ENCODE measurements at places on chromosomes 1 and 21.

- DNase-seq, result peak; percentile 79
Observed at GRCh38 chr1:199490769-199491527, 536.6 kb upstream of the NR5A2 start.

DNA sequence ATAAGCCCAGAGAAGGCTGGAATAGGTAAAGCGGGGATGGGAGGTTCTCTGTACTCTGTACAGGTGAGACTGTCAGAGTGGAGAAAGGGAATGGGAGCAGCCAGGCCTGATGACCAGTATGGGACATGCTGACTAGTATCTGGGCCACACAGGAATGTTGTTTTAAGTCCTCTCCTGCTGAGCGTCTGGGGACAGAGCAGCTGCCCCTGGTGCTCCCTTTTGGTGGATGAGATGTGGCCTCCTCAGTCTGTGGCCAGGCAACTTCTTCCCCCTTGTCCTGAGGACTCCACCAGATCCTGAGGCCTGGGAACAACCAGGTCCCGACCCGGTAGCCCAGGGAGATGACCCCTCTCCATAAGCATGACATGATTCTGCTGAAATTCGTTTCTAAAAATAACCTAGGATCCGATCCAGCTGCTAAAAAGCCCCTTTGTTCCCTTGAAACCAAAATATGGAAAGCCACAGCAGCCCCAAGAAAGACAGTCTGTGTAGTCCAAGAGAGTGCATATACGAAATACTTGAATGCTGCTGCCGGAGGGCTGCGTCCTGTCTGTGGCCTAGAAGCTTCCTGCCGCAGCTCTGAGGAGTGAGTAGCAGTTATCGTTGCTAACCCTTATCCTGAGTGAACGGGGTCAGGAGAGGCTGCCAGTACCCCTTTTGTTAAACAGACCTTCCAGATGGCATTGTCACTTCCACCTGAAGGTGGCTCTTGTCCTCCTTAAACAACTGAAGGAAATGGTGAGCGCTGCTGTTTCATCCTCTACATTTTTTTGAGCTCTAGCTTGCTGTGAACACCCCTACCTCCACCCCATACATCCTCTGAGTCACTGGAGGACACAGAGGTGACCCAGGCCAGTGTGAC lies 47.1 kb downstream of the ATP2B4 start:
- DNase-seq, result peak; percentile 96

GRCh38 chr1:185439727-185440415 lies 122.8 kb upstream of the IVNS1ABP start:
- DNase-seq, result peak; percentile 60

DNA sequence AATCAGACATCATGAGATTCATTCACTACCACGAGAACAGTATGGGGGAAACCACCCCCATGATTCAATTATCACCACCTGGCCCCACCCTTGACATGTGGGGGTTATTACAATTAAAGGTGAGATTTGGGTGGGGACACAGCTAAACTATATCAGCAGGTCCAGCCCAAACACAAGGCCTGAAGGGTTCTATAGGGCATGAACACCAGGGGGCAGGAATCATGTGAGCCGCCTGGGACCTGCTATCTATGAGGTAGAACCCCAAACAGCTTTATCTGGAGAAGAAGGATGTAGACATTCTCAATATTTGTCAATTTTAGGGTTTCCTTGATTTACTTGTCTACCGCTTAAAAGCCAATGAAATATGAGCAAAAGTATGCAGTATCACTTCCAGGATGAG lies 294.9 kb upstream of the DEPDC1 start:
- no peak for DNase-seq

DNA sequence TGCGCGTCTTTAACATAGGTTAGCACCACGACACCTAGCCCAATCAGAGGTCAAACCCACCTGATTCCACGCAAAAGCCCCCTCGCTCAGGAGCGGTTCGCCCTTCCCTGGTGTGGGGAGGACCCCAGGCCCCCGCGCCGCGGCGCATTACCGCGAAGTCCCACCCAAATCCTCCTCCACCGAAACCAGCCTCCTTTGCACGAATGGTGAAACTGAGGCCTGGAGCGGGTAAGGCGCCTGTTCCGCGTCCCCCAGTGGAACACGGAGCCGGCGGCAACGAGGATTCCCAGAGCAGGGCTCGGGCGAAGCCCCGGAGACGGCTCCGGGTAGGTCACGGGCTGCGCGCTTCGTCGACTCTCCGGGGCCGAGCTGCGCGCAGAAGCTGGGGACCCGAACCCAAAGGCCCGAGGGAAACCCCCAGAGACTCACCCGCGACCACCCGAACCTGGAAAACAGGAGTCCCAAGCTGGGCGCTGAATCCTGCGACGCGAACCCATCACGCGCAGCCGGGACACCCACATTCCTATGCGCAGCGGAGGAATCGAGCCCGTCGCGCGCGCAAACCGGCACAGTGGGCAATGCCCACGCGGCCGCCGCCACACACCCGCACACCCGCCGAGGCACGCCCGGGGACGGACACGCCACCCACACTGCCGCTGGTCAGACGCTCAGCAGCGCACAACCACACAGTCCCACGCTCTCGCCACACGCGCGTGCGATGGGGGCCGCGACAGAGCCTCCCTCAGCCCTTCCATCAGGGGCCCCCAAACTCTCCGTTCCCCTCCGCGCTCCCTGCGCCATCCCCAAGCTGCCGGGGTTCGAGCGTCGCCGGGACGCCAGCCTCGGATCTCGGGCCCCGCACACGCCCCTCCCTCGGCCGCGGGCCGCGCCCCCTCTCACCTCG lies 507 bp downstream of the GLIS1 start:
- DNase-seq, result no peak

GRCh38 chr1:247204177-247204647 lies 32.4 kb upstream of the ZNF124 start:
- DNase-seq, result no peak

GRCh38 chr1:3097861-3098260 lies 28.9 kb downstream of the PRDM16 start:
- no peak for DNase-seq

DNA sequence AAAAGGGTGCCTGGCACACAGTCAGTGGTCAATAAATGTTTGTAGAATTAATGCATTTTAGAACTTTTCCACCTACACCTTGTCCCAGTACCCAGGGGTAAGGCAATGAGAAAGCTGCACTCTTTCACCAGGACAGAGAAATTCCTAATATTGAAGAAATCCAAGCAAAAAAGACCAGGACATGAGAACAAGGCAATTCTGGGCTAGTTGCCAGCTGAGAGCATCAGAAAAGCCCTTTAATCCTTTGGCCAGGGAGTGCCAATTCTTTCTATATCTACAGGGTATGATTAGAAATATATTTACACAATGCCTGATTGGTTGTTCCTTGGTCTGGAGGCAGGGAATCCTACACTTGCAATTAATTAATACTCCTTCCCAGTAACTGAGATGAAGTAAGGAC lies 492.4 kb upstream of the NFIA start:
- no peak for DNase-seq

DNA sequence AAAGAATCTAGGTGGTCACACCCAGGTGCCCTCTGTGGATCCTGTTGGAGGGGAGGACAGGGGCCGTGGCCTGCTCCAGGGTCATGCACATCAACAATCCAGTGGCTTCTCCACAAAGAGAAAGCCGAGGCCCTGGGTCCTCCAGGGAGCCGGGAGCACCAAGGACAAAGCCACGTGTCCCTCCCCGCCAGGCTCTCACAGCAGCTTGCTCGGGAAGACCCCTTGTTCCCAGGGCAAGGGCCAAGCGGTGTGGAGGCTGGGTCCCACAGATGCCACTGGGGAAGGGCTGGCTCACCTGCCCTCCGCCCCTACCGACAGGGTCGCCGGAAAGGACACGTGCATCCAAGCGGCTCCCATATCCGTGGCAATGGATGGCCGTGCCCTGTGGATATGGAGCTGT lies 192.9 kb upstream of the VAMP3 start:
- no peak for DNase-seq

DNA sequence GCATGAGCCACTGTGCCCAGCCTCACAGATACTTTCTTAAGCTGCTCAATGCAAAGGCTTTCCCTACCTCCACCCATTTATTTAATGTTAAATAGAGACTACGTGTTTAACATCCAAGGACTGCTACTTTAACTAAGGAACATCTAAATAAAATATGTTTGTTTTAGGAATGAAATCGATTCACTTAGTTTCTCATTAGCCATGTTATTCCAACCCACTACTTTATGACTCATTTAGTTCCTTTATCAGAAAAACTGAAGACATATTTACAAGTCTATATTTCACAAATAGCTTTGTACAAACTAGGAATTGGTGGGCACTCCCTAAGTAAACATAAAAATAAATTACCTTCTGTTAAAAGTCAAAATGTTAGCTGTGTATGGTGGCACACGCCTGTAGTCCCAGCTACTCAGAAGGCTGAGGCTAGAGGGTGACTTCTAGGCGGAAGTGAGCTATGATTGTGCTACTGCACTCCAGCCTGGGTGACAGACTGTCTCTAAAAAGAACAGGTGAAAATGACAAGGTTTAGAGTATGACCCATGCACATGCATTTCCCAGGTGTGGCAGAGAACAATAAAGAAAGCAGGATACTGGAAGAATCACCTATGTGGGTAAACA lies 39.9 kb upstream of the AK4 start:
- no peak for DNase-seq

- no peak for DNase-seq
Observed at GRCh38 chr1:234716908-234717375, 107.0 kb upstream of the IRF2BP2 start.

Data from fibroblast of mammary gland (primary cell).